Kidney glomerular epithelial cell (primary cell): ENCODE measurements at places on chromosomes 13 and 19.

GRCh38 chr13:41978007-41978406 is 17.1 kb upstream of the VWA8 start:
- no peak for DNase-seq

- DNase-seq: no peak
Observed at GRCh38 chr19:45884682-45885555, 1.0 kb downstream of the IRF2BP1 start.

DNA sequence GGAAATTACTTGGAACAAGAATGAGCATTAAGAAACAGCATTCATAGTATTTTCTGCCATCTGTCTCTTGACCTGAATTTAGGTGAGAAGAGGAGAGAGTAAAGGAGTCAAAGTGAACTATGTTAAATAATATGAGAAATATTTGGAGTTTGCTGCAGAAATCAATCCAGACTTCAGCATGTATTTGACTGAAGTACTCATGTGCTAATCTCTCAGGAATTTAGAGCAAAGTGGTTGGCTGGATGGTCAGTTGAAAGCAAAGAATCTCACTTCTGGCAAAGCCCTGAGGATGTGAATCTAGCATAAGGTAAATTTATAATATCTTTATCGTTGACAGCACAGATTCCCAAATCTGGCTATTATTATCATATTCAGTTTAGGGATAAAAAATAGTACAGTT is 394.3 kb downstream of the PCDH17 start:
- DNase-seq: no peak

DNA sequence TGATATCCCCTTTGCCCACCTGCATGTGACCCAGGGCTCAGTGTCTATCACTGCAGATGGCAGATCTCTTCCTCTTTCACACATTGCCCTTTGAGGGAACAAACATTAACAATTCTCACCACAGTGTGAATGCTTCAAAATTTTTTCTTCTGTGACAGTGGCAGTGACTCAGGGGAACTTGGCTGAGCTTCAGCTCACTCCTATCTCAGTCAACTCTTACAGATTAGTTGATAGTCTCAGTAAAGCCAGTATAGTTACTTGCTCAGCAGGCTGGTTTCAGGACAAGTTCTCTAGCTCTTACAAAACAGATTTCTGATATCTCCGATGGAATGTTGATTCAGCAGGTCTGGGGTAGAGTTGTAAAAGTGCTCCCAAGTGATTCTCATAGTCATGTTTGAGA is 166.9 kb downstream of the DLEU7 start:
- DNase-seq: peak; percentile 49

DNA sequence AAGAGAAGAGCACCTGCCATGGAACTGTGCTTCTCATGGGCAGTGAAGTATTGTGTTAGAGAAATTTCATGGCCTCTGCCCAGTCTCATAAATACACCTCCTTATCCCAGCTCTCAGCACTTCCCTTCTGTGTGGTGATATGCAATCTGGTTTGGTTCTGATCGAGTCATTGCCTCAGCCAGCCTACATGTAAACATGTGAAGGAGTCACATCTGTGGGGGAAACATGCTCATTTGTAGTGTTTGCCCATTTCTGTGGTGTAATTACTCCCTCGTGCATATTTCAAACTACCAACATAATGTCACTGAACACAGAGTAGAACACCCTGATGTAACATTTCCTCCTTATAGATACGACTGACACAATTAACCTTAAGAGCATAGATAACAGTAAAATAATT is 183.0 kb downstream of the DCT start:
- no peak for DNase-seq

DNA sequence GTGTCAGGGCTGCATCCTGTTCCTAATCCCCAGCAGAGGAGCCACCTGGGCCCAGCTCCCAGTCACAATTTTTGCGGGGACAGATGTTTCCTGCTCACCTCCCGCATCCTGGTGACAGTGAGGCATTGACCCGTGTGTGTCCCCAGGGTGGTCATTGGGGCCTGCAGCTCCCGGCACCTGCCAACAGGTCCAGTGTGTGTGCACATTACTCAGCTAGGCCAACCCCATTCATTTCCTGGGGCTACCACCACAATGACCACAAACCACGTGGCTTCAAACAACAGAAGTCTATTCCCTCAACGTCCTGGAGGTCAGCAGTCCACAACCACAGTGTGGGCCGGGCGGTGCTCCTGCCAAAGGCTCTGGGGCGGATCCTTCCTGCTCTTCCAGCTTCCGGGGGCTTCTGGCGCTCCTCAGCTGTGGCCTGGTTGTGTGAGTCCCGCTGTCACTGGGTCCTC is 11.9 kb upstream of the F2RL3 start:
- DNase-seq: no peak

DNA sequence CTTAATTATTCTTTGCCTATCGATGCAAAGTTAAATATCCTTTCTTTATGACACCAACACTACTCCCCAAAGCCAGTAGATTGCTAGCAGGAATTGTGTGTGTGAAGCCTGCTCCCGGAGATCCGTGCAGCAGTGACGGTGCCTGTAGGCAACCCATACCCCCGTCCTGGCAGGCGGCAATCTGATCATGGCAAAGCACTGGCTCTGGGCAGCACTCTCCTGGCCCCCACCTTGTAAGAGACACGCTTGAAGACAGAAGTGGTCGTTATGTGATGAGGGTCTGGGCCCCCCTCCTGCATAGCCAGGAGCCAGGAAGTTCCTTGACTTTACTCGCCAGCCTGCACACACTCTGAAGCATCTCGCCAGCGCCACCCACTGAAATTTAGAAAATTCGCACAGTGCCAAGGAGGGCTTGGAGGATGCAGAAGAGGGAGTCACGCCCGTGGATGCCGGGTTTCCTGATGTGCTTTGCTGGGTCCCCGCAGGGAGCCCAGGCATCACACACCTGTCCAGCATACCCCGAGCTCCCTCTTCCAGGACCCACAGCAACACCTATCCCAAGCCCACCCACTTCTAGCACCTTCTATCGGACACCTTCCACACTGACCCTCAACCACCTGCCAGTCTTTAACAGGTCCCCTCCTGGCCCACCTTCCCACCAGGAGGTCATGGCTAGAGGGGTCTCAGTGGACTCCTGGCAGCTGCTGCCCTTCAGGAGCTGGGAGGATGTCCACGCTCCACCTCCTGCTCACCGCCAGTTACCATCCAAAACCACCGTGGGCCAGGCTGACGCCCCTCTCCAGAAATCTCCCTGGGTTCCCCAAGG is 54.5 kb downstream of the CEBPG start:
- no peak for DNase-seq

GRCh38 chr19:35363001-35363590 is 4.8 kb downstream of the FFAR3 start:
- no peak for DNase-seq

- DNase-seq: no peak
Observed at GRCh38 chr13:76380446-76381065, 505.6 kb downstream of the KCTD12 start.

DNA sequence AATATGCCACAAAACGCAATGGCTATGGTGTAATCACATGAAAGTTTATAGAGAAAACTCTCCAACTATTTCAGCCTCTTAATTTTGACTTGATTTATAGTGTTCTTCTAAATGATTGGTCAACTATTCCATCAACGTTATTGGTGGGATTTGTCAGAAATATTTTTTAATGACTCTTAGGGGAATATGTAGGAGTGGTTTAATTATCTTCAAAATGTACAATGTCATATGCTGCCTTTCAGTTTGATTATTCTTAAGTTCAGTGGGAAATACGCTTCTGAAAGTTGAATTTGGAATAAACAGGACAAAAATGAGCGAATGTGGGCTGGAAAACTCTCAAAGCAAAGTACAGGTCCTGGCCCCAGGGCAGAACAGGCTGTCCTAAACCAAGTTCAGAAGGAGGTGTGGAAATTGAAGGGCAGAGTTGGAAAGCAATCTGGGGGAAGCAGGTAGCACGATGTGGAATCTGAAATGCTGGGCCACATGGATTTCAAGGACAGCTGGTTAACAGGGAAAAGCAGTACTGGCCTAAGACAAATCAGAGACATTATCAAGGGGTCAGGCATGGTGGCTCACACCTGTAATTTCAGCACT is 60.8 kb upstream of the MYCBP2 start:
- DNase-seq: no peak

GRCh38 chr19:37551129-37551993 is 43.2 kb downstream of the ZNF571 start:
- no peak for DNase-seq
